Sciatic nerve (tissue), 2 donors: ENCODE measurements at places on chromosomes 2 and 18.
A peak's percentile ranks its signal among the peaks of the same experiment; 100 is the strongest.

DNA sequence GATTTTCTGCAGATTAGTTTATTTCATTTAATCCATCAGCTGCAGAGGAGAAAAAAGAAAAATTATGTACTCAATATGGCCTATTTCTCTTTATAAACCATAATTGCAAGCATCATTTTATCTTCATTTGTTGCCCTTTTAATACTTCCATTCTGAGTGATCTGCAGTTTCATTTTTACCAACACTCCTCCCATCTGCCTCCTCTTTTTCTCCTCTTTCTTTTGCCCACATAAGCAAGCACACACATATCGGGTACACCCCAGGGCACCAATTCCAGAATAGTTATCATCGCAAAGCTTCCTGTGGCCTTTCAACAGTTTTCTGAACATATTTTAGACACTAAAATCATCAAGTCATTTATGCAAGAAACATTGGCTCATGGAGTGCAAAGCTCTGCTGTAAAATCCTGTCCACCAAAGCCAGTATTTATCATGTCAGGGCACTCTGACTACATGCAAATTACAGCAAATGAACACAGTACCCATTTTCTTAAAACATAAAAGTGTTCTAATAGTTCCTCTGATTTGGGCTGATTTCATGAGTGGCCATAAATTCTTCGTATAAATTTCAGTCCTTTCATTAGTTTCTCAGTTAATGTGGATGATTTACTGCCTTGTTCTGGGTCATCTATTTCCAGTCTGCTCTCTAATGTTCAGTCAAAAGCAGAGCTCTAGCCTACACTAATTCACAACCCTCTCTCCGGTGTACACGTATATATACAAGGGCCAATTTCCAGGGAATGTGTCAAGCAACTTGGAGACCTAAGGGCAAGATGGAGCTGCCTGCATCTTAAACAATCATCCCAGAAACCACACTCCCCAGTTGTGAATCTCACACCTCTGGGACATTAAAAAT, 281.3 kb downstream of the STK39 start:
- DNase-seq = no peak

- DNase-seq = no peak
Observed at GRCh38 chr2:116696223-116696622, 1118.3 kb upstream of the DDX18 start.

- no peak for DNase-seq
Observed at GRCh38 chr2:157743051-157743450, 114.4 kb upstream of the ACVR1C start.

GRCh38 chr2:224449212-224450147, 47.6 kb upstream of the FAM124B start:
- no peak for DNase-seq

- no peak for DNase-seq
Observed at GRCh38 chr18:66126266-66126665, 375.5 kb downstream of the CDH7 start.

DNA sequence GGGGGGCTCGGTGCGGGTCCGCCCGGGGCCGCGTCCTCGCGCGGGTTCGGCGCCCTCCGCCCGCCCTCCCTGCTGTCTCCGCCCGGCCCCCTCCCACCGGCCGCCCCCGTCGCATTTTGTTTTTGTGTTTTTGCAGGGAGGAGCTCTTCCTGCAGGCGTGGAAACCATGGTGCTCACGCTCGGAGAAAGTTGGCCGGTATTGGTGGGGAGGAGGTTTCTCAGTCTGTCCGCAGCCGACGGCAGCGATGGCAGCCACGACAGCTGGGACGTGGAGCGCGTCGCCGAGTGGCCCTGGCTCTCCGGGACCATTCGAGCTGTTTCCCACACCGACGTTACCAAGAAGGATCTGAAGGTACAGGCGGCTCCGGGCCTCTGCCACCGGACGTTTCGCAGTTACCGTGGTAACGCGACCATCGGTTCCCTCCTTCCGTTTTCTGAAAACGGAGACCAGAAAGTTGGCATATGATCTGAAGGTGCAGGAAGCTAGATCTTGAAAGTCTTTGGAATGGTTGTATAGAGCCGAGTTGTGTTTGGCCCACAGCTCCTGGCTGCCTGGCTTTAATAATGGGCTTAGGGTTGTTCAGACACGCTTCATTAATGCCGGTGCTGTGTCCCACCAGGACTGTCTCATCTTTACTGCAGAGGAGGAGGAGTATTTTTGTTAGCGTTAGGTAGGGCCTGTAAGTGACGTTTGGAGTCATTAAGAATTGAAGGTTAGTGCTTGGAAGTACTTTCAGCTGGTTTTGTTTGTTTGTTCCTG, 891 bp downstream of the KDM3A start:
- peak; percentile 81 for DNase-seq

- DNase-seq = no peak
Observed at GRCh38 chr18:6389005-6389404, 25.7 kb downstream of the L3MBTL4 start.

DNA sequence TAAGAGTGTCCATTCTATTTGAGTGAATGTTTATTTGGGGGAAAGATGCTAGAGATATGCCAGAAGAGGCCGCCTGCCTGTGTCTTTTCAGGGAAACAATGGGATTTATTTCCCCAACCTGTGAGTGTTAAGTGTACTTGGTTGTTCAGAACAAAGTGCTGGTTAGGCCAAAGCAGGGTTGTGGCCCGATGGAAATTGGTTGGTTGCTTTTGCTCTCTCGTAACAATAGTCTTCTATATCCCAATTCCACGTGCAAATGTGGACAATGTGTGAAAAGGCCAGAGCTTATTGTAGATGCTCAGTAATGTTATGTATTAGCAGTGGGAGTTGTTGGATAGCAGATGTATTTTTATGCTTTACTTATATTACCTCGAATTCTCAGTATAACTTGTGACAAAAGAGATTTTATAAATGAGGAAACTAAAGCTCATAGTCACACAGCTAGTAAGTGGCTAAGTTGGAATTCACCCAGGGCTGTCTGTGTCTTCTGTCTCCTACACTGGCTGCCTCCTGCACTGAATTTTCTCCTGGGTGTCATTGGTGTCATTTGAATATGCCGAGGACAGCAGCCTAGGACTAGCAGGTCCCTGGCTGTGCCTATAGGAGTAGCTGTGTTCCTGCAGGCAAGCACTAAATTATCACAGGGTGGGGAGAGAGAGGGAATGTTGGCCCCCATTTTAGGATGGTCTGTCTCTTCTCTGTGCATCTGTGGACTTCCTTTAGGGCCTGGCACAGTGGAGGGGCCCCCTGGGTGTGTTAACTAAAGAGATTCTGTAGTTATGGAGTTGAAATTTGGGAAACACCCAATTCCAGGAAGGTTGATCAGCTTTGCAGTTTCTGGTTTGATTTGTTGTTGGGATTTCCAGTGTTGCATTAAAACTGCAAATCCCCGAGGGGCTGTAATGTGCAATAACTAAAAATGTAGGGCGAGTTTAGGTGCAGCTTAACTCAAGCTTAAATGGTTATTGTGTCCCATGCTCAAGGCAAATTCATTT, 21.6 kb downstream of the GPD2 start:
- no peak for DNase-seq

DNA sequence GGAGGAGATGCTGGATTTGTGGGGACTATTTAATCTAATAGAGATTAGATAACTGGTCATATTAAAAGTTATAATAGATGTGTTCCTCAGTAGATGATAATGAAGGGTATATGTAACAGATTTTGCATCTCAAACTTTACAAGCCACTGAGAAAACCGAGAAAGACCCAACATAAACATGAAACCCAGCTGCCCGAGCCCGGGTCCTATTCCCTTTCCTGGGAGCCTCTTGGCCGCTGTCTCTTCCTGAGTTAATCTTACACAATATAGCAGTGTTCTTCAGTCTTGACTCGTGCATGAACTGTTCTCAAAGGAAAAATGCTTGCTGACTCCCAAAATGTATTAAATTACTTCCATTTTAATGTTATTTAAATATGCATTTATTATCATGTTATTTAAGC, 94.5 kb downstream of the COPS8 start:
- no peak for DNase-seq

GRCh38 chr2:1798115-1798784, 53.9 kb upstream of the PXDN start:
- DNase-seq = no peak

DNA sequence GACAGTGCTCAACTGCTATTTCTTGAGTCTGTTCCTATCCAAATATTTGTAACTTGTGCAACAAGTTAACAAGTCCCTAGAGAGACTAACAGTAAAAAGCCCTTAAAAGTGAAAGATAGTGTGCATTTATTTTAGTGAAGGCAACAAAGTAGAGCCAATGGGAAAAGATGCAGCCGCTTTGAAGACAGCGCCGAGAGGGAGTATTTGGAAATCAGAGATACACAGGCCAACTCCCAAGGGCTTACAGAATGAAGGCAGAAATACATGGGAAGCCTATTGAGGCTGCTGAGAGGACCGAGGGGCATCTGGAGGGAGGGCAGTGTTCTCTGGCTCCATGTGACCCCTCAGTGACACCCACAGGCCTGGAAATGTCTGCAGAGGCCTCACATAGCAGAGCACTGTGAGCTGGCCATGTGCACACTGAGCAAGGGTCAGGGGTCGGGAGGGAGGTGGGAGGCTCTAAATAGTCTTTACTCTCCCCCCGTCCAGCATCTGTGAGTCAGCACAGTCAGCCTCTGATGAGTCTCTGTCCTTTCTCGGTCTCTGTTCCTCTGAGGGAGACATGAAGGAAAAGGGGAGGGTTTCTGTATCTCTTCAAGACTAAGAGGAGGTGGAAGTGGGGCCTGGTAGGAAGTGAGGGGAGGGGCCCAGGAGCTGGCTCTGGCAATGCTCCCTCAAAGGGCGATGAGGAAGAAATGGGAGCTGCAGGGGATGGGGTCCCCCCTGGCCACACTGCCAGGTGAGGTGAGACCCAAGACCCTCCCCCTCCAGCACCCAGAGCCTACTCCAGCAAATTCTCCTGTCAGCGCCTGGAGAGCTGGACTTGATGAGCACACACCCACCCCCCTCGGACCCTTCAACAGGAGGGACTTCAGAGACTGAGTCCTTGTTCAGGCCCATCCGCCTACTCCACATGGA, 133.6 kb downstream of the SP3 start:
- peak; percentile 84 for DNase-seq

GRCh38 chr2:142030735-142031134, 100.1 kb downstream of the LRP1B start:
- no peak for DNase-seq

- DNase-seq = no peak
Observed at GRCh38 chr18:69854455-69854854, 93.2 kb downstream of the CD226 start.

DNA sequence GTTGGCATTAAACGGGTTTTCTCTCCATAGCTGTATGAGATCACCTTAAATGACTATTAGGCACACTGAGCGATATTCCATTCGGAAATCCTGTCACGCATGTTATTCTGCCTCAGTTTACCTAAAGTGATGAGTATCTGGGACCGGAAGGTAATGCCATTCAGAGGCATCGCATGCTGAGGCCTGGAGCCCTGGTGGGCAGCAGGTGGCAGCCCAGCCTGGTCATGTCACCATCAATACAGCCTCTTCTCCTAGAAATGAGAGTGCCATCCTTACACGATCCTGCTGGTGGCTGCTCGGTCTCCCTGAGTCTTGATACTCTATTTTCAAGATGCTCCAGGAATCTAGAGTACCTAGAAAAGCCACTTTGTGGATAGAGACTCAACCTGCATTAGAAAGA, 119.8 kb downstream of the EIPR1 start:
- DNase-seq = no peak

GRCh38 chr18:9803698-9804516, 81.9 kb upstream of the TXNDC2 start:
- DNase-seq = no peak

DNA sequence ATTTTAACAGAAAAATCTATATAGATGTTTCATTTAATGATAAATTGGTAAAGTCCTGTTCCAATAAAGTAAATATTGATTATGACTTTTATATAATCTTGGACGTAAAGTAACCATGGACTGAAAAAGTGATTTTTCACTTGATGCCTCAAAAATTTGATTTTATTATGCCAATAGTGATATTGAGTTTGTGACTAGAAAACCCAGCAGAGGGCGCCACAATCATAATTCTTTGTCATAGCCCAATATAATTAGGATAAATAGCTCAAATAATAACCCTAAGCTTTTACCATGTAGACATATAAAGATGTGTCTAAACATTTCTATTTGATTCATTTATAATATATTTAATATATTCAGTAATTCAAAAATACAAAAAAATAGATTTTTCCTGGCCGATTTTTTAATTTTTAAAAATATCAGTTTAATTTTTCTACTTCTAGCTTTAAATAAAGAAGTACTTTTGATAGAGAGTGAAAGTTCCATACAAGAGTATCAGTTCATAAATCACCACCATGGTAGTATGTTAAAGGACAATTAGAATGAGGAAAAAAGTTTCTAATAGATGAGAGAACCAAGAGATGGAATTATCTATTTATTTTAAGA, 30.7 kb downstream of the CAMKMT start:
- peak; percentile 75 for DNase-seq

DNA sequence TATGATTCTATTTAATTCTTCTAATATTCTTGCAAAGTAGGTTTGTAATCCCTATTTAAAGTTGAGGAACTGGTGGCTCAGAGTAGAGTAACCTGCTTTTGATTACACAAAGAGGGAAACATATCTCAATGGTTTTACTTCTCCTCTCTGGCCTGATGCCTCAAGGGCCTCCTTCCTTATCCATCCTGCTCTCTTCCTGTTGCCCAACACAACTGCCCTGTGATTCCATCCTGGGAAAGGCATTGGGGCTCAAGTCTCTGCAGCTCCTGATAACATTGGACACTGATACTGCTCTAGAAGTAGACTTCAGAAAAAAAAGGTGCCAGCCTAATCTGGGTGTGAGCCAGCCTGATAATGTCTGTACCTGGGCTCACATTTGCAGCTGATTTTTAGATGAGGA, 75.8 kb downstream of the RDH14 start:
- no peak for DNase-seq

DNA sequence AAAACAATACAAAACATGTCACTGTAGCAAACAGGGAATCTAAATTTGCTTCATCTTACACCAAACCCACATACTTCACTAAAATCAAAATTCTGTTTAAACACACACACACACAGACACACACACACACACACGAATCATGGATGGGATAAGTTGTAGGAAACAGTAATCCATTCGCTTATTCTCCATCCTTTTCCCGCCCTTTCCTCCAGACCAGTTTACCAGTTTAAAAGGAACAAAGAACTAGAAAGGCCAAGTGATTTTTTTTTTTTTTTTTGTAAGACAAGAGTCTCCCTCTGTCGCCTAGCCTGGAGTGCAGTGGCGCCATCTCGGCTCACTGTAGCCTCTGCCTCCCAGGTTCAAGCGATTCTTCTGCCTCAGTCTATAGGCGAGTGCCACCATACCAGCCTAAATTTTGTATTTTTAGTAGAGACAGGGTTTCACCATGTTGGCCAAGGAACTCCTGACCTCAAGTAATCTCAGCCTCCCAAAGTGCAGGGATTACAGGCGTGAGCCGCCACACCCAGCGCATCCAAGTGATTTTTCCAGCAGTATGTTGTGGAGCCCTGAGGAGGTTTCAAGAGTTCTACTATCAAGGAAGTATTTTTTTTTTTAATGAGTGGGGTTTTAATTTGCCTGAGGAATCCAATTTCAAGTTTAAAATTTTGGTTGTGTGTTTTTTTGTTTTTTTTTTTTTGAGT, 5.7 kb downstream of the PSME4 start:
- DNase-seq = no peak

- DNase-seq = no peak
Observed at GRCh38 chr2:200310545-200310971, 4.1 kb downstream of the SPATS2L start.

- DNase-seq = no peak
Observed at GRCh38 chr18:4074647-4075046, 380.5 kb downstream of the DLGAP1 start.

GRCh38 chr2:177090967-177091366, 121.6 kb upstream of the HNRNPA3 start:
- DNase-seq = no peak
